RPMI7951 (cell line): ENCODE measurements at places on chromosomes 3 and 15. TPM values are rescaled to one million over a fixed set of nuclear protein-coding genes. Genes with fewer than 3 reads are reported as not detected.
A peak's percentile ranks its signal among the peaks of the same experiment; 100 is the strongest.

DNA sequence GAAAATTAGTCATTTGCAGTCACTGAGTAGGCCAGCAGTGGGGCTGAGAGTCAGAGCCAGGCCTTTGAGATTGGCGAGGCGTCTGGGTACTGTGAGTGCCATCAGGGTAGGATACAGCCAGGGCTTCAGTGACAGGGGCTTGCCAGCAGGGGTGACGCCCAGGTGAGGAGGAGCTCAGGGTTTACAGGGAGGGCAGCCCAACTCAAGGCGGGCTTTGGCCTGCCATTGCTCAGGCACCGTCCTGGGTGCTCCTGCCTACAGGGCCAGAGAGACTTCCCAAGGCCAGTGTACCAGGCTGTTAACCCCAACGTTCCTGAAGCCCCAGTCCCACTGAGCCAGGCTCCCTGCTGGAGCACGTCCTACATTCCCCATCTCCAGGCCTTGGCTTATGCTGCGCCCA lies 152.0 kb downstream of the FBLN2 start:
- DNase-seq: no peak

DNA sequence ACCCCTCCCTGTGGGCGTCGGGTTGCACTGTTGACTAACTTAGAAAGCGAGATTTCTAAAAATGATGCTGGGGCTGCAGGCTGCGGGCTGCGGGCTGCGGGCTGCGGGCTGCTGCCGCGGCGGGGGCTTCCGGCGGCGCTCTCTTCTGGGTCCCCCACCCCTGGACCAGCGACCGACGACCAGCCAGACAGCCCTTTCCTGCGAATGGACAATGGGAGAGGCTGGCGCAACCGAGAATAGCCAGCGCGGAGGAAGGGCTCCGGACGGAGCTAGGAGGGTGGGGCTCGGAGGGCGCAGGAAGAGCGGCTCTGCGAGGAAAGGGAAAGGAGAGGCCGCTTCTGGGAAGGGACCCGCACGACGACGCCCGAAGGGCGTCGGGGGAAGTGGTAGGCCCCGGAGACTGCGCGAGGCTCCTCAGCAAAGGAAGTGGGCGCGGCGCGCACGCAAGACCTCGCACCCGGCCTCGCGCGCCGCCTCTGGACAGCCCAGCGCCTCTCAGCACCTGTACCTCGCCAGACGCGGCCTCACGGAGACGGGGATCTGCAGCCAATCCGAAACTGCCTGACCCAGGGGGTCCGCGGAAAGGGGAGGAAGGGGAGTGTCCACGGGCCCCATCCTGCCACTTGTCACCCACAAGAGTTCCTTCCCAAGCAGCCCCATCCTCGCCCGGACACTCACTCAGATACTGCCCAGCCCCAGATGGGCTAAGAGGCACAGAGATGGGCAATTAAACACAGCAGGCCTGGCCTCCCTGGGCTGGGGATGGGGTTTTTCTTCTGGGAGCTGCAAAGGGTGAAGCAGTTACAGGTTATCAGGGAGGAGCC lies 70.7 kb downstream of the SLC12A8 start:
- peak; percentile 47 for DNase-seq

DNA sequence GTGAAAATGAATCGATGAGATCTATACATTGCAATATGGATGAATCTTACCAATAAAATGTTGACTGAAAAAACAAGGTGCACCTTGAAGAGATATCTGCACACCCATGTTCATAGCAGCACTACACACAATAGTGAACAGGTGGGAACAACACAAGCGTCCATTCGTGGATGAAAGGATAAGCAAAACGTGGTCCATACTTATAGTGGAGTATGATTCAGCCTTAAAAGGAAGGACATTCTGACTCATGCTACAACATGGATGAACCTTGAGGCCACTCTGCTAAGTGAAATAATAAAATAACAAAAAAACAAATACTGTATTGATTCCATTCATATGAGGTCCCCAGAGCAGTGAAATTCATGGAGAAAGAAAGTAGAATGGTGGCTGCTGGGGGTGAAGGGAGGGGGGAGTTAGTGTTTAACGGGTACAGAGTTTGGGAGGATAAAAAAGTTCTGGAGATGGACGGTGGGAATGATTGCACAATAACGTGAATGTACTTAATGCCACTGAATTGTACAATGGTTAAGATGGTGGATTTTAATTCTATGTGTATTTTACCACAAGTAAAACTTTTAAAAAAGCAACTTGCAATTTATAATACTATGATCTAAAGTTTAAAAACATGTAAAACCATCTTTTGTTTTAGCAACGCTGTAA lies 35.6 kb downstream of the IQSEC1 start:
- no peak for DNase-seq

DNA sequence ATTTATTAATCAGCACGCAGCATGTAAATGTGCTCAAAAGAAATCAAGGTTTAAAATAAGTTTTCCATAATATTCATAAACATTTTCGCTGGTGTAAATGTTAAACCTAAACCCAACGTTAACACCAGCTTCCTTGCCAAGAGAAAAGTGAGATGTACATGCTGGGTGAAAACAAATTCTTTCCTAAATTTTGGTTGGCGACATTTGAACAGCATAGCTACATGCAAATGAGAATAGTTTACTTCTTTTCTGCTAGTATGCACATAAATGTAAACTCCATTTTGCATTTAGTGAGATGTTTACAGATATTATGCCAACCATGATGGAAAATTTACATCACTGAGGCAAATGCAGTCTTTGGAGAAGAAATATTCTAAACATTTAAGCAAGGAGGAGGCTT lies 182.2 kb downstream of the GAP43 start:
- no peak for DNase-seq

- DNase-seq: no peak
Observed at GRCh38 chr15:68602459-68603215, 23.8 kb downstream of the CORO2B start.

- DNase-seq: no peak
Observed at GRCh38 chr3:49673121-49673714, 933 bp upstream of the APEH start.

DNA sequence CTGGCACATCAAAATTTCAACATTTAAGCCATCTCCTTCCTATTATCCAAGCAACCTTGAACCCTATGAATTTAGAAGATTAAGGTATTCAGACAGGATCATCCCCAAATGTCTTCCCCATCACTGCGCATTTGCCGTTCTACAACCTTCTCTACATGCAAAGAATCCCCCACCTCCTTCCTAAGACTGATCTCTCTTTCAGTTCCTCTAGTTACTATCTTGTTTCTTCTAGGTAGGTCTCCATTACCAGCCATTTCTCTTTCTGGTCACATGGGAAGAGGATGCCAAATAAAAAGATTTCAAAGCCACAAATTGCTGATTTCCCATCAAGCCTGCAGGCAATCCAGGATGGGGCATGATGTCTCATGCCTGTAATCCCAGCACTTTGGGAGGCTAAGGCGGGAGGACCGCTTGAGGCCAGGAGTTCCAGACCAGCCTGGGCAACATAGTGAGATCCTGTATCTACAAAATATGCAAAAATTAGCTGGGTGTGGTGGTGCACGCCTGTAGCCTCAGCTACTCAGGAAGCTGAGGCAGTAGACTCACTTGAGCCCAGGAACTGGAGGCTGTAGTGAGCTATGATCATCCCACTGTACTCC lies 29.7 kb upstream of the MTMR10 start:
- no peak for DNase-seq

DNA sequence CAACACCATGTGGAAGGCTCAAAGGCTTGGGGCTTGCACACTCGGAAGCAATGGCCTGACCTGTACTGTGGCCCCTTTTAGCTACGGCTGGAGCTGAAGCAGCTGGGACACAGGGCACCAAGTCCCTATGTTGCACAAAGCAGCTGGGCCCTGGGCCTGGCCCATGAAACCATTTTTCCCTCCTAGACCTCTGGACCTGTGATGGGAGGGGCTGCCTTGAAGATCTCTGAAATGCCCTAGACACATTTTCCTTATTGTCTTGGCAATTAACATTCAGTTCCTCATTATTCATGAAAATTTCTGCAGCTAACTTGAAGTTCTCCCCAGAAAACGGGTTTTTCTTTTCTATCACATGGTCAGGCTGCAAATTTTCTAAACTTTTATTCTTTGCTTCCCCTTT lies 85.6 kb upstream of the ALDH1A3 start:
- no peak for DNase-seq

- DNase-seq: peak; percentile 84
Observed at GRCh38 chr3:139173372-139174108, 128.8 kb upstream of the PRR23C start.

DNA sequence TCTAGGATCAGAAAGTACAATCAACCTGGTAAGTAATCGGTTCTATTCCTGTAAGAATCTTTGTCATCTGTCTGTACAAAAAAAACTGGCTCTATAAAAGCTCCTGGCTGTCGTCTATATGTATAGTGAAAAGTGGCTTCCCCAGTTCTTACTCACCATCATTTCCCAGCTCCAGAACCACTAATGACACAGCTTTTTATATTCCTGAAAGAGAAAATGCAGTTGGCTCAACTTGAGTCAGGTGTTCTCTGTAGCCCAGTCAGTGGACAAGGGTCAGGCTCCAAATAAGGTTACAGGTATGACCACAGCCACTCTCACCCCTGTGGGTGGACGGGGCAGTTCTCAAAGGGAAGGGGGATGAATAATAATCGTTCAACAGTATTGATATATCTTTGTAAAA lies 85.1 kb downstream of the AP4E1 start:
- no peak for DNase-seq

GRCh38 chr3:169591159-169591951 lies 72.2 kb downstream of the MECOM start:
- DNase-seq: no peak

GRCh38 chr3:141393735-141394076 lies 25.4 kb downstream of the ZBTB38 start:
- no peak for DNase-seq

GRCh38 chr3:12560505-12561190 lies 3.8 kb downstream of the MKRN2 start:
- DNase-seq: no peak

- DNase-seq: peak; percentile 98
Observed at GRCh38 chr3:41681479-41681878, 280.4 kb downstream of the ULK4 start.

- no peak for DNase-seq
Observed at GRCh38 chr3:51338632-51339031, 46.5 kb upstream of the MANF start.

- DNase-seq: peak; percentile 54
Observed at GRCh38 chr3:184110316-184110725, 13.5 kb downstream of the HTR3E start.

- DNase-seq: no peak
Observed at GRCh38 chr15:56653787-56654186, 79.5 kb downstream of the ZNF280D start.

DNA sequence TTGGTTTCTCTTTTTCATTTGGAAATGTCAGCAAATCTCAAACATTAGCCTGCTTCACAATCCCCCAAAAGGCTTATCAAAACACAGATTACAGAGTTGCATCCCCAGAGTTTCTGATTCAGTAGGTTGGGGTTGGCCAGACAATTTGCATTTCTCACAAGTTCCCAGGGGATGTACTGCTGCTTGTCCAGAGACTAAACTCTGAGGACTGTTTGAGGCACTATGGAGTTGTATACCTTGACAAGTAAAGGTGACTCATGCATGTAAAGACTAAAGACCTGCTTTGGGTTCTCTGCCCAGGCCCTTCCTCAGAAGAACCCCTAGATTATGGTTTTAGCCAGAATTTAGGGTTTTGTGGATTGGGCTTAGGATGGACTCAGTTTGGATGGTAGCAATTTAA lies 151.1 kb upstream of the ARHGEF26 start:
- DNase-seq: no peak

DNA sequence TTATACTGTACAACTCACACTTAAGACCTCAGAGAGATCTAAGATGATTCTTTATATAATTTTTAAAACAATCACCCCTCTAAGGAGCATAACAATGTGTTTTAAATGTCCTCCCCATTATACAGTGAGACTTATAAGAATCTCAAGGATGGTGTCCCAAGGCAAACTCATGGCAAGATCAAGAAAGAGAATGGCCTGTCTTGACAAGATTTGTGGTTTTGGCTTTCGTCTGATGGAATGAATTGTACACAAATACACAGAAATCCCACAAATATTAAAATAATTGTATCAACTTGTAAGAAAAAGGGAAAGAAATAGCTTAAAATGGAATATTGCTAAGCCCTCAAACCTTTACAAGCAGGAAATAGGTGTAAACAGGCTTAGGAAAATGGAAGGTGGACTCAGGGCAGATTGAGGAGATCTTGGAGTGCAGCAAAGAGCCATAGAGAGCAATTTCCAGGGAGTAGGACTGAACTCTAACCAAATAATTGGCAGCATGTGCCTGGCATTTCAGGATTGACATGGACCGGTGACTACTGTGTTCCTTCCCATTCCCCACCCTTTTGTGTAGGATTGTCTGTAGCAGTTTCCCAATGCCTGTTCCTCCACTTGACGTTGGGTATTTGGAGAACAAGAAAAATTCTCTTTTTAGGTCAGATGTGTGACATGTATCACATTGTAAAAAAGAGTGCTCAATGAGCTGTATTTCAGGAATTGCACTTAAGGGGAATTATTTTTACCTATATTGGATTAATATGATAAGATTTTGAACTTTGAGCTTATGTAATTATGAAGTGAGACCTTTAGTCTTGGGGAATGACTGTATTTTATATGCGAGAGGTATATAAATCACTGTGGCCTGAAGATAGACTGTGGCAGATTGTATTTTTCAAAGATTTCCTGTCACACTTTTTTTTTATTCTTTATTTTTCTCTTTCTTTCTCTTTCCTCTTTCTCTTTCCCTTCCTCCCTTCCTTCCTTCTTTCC lies 317.8 kb upstream of the SLITRK3 start:
- DNase-seq: no peak

DNA sequence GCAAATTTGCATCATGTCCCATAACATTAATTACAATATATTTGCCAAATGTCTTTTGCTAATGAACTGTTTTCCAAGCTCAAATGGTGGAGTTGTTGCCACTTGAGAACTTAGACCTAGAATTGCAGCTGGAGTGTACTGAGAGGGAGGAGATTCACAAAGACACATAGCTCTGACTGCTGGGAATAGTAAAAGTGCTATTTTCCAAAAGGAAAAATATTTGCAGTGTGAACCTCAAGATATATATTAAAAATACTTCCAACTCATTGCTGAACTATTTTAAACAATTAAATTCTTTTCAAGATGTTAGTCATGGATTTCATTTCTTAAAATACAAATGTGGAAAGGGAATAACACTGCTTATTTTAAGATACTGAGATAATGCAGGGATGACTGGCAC lies 666.8 kb upstream of the ARPP21 start:
- DNase-seq: no peak

DNA sequence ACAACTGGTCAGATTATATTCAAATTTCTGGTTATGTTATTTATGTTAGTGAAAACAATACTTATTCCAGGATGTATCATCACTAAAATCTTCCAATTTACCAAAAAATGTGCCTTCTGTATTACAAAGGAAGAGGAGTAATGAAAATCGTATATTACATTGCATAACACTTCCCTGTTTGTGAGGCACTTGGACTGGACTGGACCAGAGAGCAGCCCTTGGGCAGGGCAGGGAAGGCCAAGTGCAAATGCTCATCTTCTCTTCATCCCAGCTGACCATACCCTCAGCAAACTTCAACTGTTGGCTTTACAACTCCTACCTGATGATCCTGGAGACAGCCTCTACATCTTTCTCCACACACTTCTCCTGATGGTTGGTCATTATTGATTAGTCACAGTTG lies 285.7 kb upstream of the MME start:
- DNase-seq: no peak

EFHB gene
- total RNA-seq: 1.1 and 1.6 TPM in 2 replicates

PPARG gene
- total RNA-seq: 7.8 and 8.1 TPM in 2 replicates

C2CD4B gene
- not detected in 2 replicates for total RNA-seq

OR5K2 gene
- total RNA-seq: not detected in 2 replicates

GOLGA6L9 gene
- 1.9 TPM in 2 replicates for total RNA-seq

IL5RA gene
- not detected in 2 replicates for total RNA-seq

ARL13B gene
- total RNA-seq: 13.4 and 18.4 TPM in 2 replicates

RHOV gene
- 0.12 and 0.20 TPM in 2 replicates for total RNA-seq

CPB1 gene
- not detected in 2 replicates for total RNA-seq

HTR3E gene
- total RNA-seq: not detected in 2 replicates

GOLGA6A gene
- total RNA-seq: not detected in 2 replicates

PLIN1 gene
- 0.20 TPM in 1 of 2 replicates, not detected in the other for total RNA-seq
